Activated naive CD8-positive, alpha-beta T cell treated with anti-CD3 and anti-CD28 coated beads for 36 hours (primary cell): ENCODE measurements at places on chromosomes 3 and 15. TPM values are rescaled to one million over a fixed set of nuclear protein-coding genes. Genes with fewer than 3 reads are reported as not detected.

DAZL gene
- total RNA-seq, result not detected

P2RY12 gene
- total RNA-seq, result not detected

AVEN gene
- total RNA-seq, result 14.9 TPM

SLCO2A1 gene
- total RNA-seq, result 0.08 TPM

PDE12 gene
- total RNA-seq, result 30.8 TPM

SLC28A1 gene
- not detected for total RNA-seq

MCF2L2 gene
- 2.2 TPM for total RNA-seq

ZSCAN2 gene
- total RNA-seq, result 5.9 TPM

UACA gene
- total RNA-seq, result 3.9 TPM

MESP2 gene
- not detected for total RNA-seq
